IPS DF 6.9 (cell line): ENCODE measurements at places on chromosomes 13 and 19.

DNA sequence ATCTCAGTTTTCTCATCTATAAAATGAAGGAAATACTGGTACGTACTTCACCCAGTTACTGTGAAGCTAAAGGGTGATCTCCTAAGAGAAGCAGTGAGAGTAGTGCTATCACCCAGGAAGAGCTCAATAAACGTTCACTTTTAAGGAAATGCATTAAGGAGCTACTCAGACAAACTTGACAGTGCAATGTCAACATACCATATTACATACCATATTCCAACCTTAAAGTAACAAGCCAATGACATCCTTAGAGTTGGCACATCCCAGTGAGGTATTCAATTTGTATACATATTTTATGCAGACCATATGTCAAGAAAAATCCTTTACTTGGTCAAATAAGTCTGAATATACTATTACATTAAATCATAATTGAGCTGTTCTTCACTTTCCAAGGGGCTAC lies 7.0 kb downstream of the TBC1D4 start:
- H3K27ac ChIP-seq, result no peak overlapping the region
- no peaks in the 10 kb centered on the region for H3K27me3 ChIP-seq
- peaks cover 2% of the 10 kb centered on the region; the same call in 1 of the 2 replicates for H3K4me1 ChIP-seq
- H3K4me3 ChIP-seq, result no peak overlapping the region
- H3K36me3 ChIP-seq, result no peaks in the 10 kb centered on the region
- DNase-seq, result no peak

DNA sequence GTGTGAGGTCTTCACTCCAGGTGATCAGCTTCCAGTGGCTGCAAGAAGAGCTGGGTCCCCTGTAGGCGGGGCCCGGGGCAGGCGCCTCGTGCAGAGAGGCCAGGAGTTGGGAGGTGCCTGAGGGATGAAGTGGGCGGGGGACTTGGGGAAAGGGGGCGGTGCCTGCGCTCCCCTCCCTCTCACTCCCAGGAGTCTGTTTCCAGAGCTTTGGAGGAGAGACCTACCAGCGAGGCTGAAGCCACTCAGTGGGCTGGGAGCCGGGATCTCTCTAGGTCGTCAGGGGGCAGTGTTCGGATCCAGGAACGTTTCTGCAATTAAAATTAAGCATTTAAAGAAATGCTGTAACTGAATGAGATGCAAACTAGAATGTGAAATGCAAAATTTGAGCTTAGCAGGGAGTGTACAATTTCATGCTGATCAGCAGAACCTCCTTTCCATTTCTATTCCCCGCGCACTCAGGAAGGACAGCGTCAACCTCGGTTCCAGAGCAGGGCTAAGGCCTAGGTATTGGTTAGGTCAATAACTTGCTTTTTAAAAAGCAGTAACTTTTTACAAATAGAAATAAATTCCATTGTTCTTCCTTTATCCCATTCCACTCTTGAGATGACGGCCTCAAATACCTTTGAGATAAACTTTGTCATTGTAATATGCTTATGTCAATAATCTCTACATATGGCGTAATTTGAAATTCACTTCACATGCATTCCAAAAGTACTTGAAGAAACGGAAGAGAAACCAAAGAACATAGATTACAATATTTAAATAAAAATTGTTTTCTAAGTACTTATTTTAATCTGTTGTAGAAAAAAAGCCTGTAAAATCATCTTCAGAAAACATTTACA lies 11.6 kb downstream of the ZNF160 start:
- no peaks in the 10 kb centered on the region for H3K27me3 ChIP-seq
- no peak overlapping the region for H3K4me3 ChIP-seq
- peaks cover 4% of the 10 kb centered on the region; the same call in 1 of the 2 replicates for H3K36me3 ChIP-seq

DNA sequence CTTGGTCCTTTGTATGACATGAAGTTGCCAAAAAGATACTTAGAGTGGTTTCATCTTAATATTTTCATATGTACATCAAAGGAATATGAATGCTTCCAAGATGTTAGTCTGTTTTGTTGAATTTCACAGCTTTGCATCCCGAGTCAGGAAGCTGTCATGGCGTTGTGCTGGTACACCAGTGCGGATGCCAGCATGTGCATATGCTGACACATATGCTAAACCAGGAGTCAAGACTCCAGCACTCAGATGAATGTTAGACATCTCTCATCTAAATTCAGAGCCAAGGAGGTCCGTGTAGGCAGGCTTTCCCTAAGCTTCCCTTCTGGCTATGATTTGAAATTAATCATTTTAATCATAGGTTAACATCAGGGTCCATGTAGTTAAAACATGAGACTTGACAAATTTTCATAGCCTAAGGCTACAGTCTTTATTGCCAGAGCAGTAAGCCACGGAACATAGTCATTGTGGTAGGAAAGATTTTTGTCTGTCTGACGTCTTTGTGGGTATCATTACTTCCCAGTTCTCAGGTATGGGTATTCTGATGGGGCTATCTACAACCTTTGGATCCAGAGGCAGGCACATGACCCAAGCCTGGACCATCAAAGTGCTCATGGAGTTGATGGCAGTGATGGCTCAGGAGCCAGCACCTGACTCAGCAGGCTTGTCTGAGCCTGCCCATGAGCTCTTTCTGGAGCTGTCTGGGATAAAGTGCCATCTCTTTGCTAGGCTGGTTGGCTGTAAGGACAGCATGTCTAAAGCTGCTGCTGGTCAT lies 246.1 kb downstream of the KCNRG start:
- H3K27ac ChIP-seq, result no peak overlapping the region
- no peak for DNase-seq
- H3K27me3 ChIP-seq, result no peaks in the 10 kb centered on the region
- no peak overlapping the region for H3K4me3 ChIP-seq
- H3K36me3 ChIP-seq, result no peaks in the 10 kb centered on the region

GRCh38 chr13:63396746-63397145 lies 1981.1 kb upstream of the PCDH20 start:
- H3K4me3 ChIP-seq, result no peak overlapping the region
- DNase-seq, result no peak
- H3K27me3 ChIP-seq, result no peaks in the 10 kb centered on the region
- 0 out of 2 replicates have a peak, but pooled peaks cover 1% of the 10 kb centered on the region for H3K4me1 ChIP-seq

DNA sequence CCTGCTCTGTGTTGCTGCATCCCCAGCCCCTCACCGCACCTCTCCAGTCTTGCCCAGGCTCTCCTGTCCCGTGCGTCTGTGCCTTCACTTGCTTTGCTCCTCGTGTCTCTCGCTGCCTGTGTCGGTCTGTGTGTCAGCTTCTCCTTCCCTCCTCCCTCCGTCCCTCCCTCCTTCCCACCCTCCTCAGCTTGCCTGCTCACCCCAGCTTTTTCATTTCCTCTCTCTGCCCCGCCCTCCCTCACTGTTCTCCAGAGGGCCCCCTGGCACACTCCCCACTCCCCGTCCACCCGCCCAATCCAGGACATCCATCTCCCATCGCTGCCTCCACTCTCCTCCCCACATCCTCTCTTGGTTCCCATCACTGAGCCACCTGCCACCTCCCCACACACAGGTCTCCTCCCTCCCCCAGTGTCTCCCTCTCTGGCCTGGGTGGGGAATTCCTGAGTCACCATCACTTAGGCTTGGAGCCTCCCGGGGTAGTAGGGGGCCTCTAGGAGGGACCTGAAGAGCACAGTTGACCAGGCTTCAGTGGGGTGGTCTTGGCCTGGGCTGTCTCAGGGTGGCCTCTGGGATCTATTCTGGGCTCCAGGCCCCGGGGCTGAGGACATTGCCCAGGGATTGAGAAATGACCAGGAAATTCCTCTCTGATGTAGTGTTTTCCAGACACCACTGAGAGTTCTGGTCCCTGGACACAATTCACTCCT lies at the start of gene PTGIR:
PTGIR (minus strand) TSS at position 132 of the 704 bp plus-strand sequence. CDS start 864 bp downstream, outside the sequence.
- no peak for DNase-seq
- no peak within 1 kb of the TSS for H3K27ac ChIP-seq
- no peaks in the 10 kb centered on the region for H3K36me3 ChIP-seq
- H3K4me1 ChIP-seq, result no peaks in the 10 kb centered on the region
- H3K27me3 ChIP-seq, result no peaks in the 10 kb centered on the region

DNA sequence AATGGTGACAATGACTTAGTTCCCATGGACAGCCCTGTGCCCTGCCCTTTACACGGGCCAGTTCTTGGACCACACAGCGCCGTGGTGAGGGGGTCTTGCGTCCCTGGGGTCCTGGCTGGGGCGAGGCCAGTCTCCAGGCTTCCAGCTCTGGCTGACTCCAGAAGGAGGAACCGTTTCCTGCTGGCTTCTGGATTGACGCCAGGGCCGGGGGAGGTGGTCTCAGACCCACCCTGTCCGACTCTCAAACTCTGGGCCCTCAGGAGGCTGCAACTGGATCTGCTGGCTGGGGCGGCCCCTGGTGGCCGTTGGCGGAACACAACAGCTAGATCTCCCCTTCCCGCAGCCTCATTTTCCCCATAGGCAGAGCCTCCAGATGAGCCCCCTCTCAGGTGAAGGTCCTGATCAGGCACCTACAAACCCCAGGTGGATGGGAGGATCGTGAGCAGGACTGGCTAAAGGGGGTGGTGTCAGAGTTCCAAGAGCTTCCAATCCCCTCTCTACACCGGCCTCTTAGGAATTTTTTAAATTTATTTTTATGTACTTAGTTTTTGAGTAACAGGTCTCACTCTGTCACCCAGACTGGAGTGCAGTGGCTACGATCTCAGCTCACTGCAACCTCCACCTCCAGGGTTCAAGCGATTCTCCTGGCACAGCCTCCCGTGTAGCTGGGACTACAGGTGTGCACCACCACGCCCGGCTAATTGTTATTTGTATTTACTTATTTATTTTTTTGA lies 8.0 kb downstream of the CCDC194 start:
- no peaks in the 10 kb centered on the region for H3K36me3 ChIP-seq
- H3K27me3 ChIP-seq, result no peaks in the 10 kb centered on the region
- H3K27ac ChIP-seq, result no peak overlapping the region
- no peak for DNase-seq
- H3K4me3 ChIP-seq, result no peak overlapping the region

DNA sequence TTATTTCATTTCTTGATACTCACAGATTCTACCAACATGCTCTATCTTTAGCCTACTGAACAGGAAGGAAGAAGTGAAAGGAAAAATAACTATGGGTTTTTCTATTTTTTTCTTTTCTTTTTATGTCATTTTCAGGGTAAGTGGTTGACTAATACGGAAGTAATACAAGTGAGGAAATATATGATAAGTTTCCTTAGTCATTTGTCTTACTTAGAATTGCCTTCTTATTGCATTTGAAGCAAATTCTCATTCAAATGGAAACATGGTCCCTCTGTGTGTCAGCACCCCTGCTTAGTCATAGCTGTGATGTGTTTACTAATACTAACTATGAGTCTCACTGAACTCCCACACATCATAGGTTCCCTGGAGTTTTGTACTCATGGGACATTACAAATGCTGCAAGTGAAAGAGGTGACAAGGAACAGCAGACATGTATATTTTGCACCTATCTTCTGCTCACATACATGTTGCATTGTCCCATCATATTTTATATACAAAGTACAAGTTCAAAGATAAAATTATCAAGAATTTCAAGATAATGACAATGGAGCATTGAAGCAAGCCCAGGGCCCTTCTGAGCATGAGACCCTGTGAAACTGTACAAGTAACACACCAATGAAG lies 60.1 kb downstream of the DCT start:
- DNase-seq, result no peak
- H3K36me3 ChIP-seq, result no peaks in the 10 kb centered on the region
- H3K4me3 ChIP-seq, result no peak overlapping the region

GRCh38 chr13:28505543-28506135 lies 10.7 kb upstream of the FLT1 start:
- H3K27ac ChIP-seq, result no peak overlapping the region
- DNase-seq, result no peak
- no peaks in the 10 kb centered on the region for H3K27me3 ChIP-seq
- H3K36me3 ChIP-seq, result no peaks in the 10 kb centered on the region
- H3K4me1 ChIP-seq, result no peaks in the 10 kb centered on the region; the same call in 1 of the 2 replicates

- H3K36me3 ChIP-seq, result no peaks in the 10 kb centered on the region
- no peak for DNase-seq
- H3K4me1 ChIP-seq, result peaks cover 2% of the 10 kb centered on the region; the same call in 1 of the 2 replicates
- H3K27ac ChIP-seq, result no peak overlapping the region
These were observed 1.0 kb upstream of the PGLS start for GRCh38 chr19:17510220-17510993.

DNA sequence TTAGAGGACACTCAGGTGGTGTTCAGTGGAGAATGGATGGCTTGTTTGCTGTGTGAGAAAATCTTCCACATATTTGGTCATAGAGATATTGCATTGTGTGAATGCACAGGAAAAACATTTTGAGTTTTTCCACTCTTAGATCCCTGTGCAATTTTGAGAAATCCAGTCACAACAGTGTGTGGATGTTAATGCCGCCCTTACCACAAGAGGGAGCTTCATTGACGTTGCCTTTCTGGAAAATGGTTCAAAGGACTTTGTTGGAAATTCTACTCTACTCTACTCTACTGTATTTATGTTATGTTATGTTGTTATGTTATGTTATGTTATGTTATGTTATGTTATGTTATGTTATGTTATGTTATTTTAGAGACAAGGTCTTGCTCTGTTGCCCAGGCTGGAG lies 13.4 kb downstream of the ZNF20 start:
- peaks cover under 1% of the 10 kb centered on the region; the same call in 1 of the 2 replicates for H3K36me3 ChIP-seq
- H3K27me3 ChIP-seq, result no peaks in the 10 kb centered on the region
- H3K4me3 ChIP-seq, result no peak overlapping the region
- no peaks in the 10 kb centered on the region for H3K4me1 ChIP-seq

- no peak for DNase-seq
- H3K4me3 ChIP-seq, result no peak overlapping the region
- H3K27me3 ChIP-seq, result no peaks in the 10 kb centered on the region
- H3K27ac ChIP-seq, result no peak overlapping the region
- no peaks in the 10 kb centered on the region for H3K36me3 ChIP-seq
These were observed 19.2 kb upstream of the ZNF331 start for GRCh38 chr19:53518716-53519115.

DNA sequence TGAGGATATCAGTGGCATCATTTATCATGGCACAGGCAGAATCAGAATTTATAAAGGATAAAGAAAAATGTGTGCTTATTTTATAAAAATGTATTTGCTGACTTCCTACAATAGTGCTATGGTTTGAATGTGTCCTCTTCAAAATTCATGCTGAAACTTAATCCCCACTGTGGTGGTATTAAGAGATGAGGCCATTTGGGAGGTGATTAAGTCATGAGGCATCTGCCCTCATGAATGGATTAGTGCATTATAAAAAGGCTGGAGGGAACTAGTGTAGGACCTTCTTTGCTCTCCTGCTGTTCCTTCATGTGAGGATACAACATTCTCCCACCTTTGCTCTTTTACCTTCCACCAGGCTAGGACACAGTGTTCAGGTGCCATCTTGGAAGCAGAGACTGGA lies 212.8 kb downstream of the RFC3 start:
- DNase-seq, result no peak
- no peaks in the 10 kb centered on the region for H3K36me3 ChIP-seq
- H3K4me1 ChIP-seq, result no peaks in the 10 kb centered on the region
- H3K4me3 ChIP-seq, result no peak overlapping the region

DNA sequence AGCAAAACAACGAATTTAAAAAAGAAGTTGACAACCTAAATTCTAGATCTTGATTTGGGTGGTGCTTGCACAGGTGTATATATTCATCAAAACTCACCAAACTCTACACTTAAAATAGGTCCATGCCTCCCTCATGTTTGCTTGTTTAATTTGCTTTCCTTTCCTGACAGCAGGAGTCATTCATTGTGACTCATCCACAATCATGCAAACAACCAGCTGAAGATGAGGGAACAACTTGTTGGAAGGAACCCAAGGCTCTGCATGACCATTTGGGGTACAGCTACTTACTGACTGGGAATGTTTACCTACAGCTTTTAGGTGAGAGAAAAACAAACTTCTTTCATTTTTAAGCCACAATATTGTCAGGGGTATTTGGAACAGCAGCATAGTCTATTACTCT lies 96.6 kb downstream of the RXFP2 start:
- no peaks in the 10 kb centered on the region for H3K27me3 ChIP-seq
- no peaks in the 10 kb centered on the region for H3K4me1 ChIP-seq
- no peaks in the 10 kb centered on the region for H3K36me3 ChIP-seq
- no peak for DNase-seq
- no peak overlapping the region for H3K27ac ChIP-seq

GRCh38 chr13:66492479-66492878 lies 737.7 kb downstream of the PCDH9 start:
- DNase-seq, result peak; percentile 20
- no peaks in the 10 kb centered on the region for H3K27me3 ChIP-seq
- no peak overlapping the region for H3K4me3 ChIP-seq
- no peak overlapping the region for H3K27ac ChIP-seq
